ENCODE measurements at places on chromosomes 2 and 18.

GRCh38 chr18:23307567-23308295 lies 145.4 kb upstream of the RIOK3 start:
- peak; percentile 6 for DNase-seq

DNA sequence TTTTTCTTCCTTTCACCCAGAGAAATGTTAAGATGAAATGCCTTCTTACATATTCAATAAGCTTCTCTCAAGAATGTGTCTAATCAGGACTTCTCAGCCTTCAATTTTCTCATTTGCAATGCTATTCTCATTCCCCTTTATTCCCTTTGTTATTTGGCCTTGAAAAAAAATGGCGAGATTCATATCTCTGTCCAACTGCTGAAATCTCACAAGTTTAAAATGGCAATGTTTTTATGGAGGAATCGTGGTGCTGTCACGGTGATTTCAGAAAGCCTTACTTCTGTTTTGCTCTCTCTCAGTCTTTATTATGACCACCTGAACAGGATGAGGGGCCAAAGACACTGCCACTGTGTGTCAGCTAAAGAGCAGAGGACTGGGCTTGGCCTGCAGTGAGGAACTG lies 928.5 kb downstream of the DCC start:
- DNase-seq, result no peak

DNA sequence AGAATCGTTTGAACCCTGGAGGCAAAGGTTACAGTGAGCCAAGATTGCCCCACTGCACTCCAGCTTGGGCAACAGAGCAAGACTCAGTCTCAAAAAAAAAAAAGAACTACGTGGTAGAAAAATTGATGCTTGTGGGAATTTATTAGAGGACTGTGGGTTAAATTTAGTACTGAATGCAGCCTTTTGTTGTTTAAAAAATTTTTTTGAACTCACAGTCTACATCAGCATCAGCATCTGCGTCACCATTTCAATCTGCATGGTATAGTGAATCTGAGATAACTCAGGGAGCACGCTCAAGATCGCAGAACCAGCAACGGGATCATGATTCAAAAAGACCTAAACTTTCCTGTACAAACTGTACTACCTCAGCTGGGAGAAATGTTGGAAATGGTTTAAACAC lies 30.5 kb downstream of the MARCHF7 start:
- DNase-seq, result no peak

DNA sequence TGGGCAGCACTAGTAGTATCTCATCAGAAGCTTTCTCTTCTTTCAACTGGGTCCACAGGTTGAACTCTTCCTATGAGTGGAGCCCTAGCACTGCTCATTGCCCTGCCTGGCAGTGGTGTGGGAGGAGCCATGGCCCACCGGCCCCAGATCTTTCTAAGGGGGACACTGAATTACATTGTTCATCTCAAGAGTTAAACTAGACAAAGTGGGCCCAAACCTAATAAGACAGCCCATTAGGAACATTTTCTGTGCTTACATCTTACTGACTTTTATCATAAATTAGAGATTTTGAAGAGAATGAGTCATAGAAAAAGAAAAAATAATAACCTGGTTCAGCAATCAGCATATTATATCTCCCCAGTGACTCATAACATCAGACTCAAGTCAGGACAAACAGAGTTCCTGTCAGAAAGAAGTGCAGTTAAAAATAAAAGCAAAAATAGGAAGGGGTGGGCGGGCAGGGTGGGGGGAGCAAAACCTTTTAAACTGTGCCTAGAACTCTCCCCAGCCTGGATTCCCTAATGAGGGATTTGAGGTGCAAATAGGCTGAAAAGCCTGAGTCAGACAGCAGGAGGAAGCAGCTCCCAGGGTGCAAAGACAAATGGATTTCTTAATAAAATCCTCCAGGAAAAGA lies 161.6 kb upstream of the TRIB2 start:
- peak; percentile 10 for DNase-seq

- peak; percentile 27 for DNase-seq
Observed at GRCh38 chr2:172234716-172235691, 132.3 kb upstream of the DLX2 start.

- no peak for DNase-seq
Observed at GRCh38 chr18:59799383-59800015, 100.3 kb upstream of the PMAIP1 start.

DNA sequence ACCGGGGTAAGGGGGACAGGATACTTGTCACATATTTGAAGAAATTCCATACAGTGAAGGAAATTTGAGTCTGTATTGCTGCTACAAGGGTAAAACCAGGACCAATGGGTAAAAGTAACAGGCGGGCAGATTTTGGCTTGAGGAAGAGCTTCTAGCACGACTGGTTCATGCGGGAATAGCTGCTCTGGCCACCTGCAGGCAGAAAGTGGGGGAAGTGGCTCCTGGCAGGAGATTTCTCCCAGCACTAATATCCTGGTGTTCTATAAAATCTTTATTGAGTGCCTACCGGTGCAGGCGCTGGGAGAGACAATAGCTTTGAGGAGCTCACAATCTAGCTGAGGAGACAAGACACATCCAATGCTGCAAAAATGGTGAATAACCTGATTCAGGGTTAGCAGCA lies 198.5 kb downstream of the LOXHD1 start:
- DNase-seq, result no peak

GRCh38 chr2:2286592-2286991 lies 44.5 kb downstream of the MYT1L start:
- no peak for DNase-seq

- DNase-seq, result no peak
Observed at GRCh38 chr2:147479358-147479757, 365.5 kb upstream of the ACVR2A start.

GRCh38 chr2:187168720-187169713 lies 279.0 kb downstream of the CALCRL start:
- DNase-seq, result no peak

GRCh38 chr2:51717312-51717711 lies 685.4 kb upstream of the NRXN1 start:
- no peak for DNase-seq

- no peak for DNase-seq
Observed at GRCh38 chr2:200050921-200051610, 95.7 kb downstream of the MAIP1 start.

GRCh38 chr18:73688851-73689711 lies 458.6 kb downstream of the FBXO15 start:
- no peak for DNase-seq

DNA sequence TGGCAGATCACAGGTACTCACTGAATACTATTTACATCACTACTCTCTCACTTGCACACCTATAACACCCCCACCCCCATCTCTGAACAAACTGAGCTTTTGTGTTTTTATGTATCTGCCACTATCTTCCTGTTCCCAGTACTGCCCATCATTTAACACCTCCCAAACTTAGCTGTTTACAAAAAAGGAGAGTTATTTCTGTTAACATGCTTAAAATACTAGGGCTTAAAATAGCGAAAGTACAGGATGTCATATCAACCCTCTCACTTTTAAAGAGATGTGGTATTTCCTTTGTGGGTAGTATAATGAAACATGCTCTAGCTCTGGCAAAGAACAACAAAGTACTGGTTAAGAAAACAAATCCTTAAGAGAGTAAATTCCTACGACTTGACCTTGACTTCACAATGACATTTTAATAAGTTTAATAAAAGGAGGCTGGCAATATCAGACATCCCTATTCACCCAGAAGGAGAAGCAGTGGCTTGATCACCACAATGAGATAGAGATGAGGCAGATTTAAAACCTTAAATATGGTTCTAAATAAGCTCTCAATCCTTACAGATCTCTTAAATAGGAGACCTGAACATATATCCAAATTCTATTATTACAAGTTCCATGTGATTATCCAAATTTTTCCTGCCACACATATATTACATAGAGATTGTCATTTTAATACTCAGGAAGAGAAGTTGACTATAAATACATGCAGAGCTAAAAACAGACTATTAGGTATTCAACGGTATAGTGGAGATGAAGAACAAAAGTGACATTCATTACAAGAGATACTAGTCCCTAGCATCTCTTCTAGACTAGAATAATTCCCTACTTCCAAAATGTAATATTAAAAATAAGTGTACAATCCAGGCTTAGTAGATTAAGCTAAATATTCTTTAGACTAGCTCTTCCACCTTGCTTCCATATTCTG lies 36.9 kb downstream of the TRAK2 start:
- peak; percentile 41 for DNase-seq

DNA sequence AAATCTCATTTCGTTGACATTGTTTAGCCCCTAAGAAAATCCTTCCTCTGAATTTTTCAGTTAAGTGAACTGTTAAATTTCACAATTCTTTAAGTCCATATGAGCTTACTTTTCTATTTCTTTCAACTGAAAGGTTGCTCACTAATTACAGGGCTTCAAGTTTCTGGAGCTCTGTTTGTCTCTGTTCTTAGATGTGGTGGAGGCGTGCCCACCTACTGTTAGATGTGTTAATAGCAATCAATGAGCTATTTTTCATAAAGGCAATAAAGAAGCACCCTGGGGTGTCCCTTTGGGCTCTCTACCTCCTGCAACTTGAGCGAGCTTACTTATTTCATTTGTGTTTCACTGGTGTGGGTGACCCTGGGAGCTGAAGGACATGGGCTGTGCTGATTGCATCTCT lies 25.0 kb downstream of the CREG2 start:
- peak; percentile 26 for DNase-seq

DNA sequence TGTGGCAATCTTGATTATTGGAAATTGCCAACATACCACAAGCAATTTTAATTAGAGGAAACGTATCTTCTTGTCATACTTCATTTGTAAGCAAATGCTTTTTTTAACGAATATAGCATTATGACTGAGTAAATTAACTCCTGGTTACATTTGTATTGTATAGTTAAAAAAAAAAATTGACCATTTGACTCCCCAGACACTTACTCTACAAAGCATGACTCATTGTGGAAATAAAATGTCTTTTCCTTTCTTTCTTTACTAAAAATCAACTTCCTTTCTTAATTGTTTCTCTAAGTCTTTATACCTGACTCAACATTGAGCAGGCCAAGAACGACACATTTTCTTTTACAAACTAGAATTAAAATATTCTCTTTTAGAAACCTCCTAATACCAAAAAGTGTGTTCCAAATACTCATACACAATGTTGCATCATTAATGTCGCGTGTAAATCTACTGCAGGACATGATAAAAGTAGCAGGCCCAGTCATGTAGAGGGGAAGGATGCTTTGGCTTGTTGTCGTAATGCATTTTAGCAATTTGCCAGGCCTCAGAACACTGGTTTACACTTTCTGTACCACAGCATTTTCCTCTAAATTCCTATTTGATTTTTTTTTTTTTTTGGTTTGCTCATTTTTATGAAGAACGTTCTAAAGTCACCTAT lies 349.6 kb upstream of the KCNH7 start:
- no peak for DNase-seq

GRCh38 chr18:50814395-50814794 lies 5.4 kb downstream of the MRO start:
- DNase-seq, result no peak

DNA sequence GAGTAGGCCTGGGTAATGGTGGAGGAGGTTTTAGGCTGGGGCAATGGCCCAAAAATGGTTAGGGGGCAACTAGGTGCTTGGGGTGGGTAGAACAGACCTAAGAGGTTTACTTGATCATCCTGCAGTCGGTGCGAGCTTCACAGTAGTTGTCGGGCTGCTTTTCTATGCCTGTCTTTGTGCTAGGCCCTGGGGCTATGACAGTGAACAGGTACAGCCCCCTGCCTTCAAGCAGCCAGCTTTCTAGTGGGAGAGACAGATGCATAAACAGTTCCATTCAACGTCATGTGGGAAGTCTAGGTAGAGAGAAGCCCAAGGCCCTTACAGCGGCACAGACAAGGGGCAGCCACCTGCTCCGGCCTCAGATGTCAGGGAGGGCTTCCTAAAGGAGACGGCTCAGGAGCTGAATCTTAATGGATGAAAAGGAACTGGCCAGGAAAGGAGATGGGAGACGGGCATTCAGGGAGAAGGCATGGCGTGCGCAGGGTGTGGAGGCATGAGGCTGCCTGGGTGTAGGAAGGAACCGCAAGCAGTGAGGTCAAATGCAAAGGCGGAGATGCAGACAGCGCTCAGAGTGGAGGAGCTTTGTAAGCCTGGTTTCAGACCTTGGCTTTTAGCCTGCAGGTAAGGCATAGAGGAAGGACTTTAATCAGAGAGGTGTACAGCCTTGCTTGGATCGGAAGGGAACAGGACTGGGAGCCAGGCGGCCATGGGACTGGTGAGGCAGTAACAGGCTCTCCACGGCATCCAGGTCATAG lies 6.0 kb downstream of the CTIF start:
- no peak for DNase-seq

GRCh38 chr2:104812286-104812685 lies 41.6 kb upstream of the POU3F3 start:
- DNase-seq, result no peak

DNA sequence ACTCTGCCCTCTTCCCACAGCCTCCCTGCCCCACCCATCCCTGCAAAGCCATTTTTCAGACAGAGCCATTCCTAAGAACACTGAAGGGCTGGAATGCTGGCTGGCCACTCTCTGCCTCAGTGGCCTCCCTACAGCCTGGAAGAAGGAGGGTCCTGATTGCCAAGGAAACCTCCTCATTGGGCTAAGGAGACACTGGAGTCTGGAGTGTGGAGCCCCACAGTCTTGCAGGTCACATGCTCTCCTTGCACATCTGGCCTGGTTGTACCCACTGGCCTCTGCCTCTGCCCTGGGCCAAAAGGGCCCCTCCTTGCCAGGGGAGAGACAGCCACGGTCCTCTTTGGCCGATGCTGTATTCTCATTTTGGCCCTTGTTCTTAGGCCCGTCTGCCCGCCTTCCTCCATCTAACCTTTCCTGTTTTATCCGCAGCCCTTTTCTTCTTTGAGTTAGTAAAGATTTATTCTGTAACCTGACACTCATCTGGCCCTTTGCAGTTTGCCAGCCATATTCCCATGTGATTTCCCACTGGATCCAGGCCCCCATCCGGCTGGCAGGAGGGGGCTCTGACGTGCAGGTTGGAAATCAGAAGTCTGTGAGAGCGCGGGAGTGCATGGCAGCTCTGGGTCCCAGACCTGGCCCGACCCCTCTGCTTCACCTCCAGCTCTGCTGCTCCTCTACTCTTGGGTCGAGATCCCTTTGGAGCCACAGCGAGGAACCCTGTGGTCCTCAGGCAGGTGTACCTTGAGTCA lies 11.0 kb upstream of the CATIP start:
- no peak for DNase-seq

DNA sequence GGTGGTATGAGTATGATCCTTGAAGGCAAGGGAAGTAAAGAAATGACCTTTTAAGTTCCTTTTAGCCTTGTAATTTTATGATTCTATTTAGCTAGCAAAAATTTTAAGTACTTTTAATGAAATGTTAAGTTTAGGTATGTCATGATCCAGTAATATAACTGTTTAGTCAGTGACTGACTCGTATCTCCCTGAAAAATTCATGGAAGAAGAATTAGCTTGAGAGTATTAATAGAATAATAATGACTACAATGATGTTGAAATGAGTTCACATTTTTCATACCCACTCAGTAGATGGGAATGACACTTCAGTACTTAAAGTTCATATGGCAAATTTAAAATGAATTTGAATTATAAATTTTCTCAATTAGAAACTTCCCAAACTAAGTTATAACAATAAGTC lies 14.6 kb downstream of the RAB3GAP1 start:
- no peak for DNase-seq

DNA sequence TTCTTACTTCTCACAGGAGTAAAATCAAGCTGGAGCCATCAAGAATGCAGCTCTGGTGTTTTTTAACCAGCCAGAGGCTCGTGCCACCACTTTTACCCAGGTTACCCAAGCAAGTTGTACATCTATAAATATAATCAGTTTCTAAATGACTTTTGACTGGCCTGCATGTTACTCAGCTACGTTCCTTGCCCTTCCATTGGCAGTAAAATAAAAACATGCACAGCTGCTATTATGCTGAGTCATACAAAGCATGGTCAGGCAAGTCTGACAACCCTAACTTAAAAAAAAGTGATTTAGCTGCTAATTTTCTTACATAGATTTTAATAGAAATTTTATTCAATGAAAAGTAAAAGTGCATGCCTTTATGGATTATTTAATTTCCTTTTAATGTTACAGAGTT lies 111.7 kb upstream of the CSRNP3 start:
- DNase-seq, result no peak
